Testis (tissue), 5 donors: ENCODE measurements at places on chromosomes 2 and 18. TPM values are rescaled to one million over a fixed set of nuclear protein-coding genes. Genes with fewer than 3 reads are reported as not detected.

DNA sequence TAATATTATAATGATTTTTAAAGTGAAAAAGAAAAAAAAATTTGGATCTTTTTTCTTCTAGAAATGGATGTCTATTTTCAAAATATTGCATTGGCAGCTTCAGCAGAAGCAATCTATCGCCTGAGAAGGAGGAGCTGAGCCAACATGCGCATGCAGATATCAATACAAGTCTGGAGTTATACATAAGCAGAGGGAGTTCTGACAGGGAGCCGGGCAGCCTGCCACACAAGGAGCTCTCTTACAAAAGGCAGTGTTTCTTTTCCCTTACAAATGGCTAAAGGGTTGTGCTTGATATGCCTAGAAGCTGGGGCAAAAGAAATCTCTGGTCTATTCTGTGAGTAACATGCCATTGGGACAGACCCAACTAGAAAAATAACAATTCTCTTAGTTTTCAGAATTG is 291.9 kb upstream of the TRIB2 start:
- DNase-seq: peak; percentile 95

DNA sequence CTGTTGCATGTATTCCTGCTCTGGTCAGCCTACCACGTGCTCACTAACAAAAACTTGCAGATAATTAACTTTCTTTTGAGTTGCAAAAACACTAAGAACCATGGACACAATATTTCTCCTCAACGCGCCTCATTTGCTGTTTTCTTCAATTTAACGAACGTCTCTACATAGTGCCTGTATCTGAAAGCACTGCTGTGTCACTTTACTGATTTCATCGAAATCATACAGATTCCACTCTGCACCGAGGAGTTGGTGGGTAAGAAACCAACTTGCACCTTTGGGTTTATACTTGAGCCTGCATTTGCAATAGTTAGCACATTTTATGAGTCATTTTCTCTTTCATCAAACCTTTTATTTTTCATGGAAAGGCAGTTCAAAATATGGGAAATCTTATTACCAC is 145.8 kb downstream of the DCDC2C start:
- DNase-seq: no peak

GRCh38 chr2:59754011-59754735 is 799.3 kb downstream of the BCL11A start:
- DNase-seq: peak; percentile 16

DNA sequence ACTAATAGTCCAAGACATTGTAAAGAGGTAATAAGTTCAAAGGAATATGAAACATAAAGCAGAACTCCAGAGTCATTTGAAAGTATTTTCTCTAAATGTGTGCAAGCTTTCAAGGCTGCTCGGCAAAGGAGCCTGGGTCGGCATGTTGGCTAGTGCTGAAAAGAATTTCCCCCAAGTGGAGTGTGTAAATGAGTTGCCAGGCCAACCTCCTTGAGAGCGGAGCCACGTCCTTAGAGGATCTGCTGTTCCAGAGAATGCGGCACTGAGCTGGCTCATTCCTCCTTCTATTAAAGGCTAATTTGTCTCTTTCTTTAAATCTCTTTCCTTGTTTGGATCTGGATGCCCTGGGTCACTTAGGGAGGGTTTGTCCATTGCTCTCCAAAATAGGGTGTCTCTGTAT is 127.5 kb downstream of the RDH14 start:
- peak; percentile 18 for DNase-seq

- no peak for DNase-seq
These were observed 27.0 kb upstream of the GMPPA start for GRCh38 chr2:219471476-219472371.

- no peak for DNase-seq
These were observed 2.1 kb downstream of the CTDP1 start for GRCh38 chr18:79681484-79682387.

- no peak for DNase-seq
These were observed 3.3 kb upstream of the C18orf32 start for GRCh38 chr18:49490246-49490762.

DNA sequence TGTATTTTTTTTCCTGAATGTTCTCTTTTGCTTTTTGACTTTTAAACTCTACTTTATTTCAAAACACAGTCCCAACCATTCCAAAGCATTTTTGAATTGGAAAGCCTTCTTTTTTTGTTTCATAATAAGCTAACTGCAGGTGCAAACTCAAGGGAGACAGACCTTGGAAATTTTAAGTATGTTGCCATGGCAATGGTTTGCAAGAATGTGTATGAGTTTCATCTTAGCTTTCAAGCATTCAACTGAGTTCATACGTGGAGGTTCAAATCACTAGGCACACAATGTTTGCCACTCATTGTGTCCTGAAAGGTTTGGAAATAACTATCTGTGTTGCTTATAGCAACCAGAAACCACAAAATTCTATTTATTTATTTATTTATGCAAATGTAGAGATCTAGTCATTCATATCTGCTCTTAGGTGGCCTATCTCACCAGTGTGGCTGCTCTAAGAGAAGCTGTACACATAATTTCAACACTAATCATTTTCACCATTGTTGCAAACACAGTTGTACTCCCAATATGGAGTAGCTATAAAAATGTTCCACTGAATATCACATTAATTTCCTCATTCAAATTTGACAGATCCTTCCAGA is 805.7 kb upstream of the FSHR start:
- no peak for DNase-seq

GRCh38 chr18:11849841-11850634 is 1.2 kb upstream of the CHMP1B start:
- DNase-seq: peak; percentile 68

Gene ASPRV1
- polyA plus RNA-seq: 3.5 TPM

Gene PLA2R1
- 3.4 TPM for polyA plus RNA-seq
